ENCODE measurements at places on chromosomes 5 and 9.

GRCh38 chr9:6428940-6429889 is 16.2 kb downstream of the UHRF2 start:
- DNase-seq, result no peak
- no peak overlapping the region for H3K27ac ChIP-seq
- H3K36me3 ChIP-seq, result peaks cover 91% of the 10 kb centered on the region
- H3K4me1 ChIP-seq, result no peaks in the 10 kb centered on the region
- no peak overlapping the region for H3K4me3 ChIP-seq

GRCh38 chr9:95327239-95327865 is 9.8 kb upstream of the FANCC start:
- no peak overlapping the region for H3K4me3 ChIP-seq
- H3K36me3 ChIP-seq, result no peaks in the 10 kb centered on the region
- H3K27me3 ChIP-seq, result no peaks in the 10 kb centered on the region
- H3K4me1 ChIP-seq, result no peaks in the 10 kb centered on the region
- H3K27ac ChIP-seq, result no peak overlapping the region

- peaks cover 2% of the 10 kb centered on the region for H3K4me1 ChIP-seq
- H3K27me3 ChIP-seq, result no peaks in the 10 kb centered on the region
- no peaks in the 10 kb centered on the region for H3K36me3 ChIP-seq
Observed at GRCh38 chr9:33415501-33416038, 13.2 kb upstream of the AQP7 start.

DNA sequence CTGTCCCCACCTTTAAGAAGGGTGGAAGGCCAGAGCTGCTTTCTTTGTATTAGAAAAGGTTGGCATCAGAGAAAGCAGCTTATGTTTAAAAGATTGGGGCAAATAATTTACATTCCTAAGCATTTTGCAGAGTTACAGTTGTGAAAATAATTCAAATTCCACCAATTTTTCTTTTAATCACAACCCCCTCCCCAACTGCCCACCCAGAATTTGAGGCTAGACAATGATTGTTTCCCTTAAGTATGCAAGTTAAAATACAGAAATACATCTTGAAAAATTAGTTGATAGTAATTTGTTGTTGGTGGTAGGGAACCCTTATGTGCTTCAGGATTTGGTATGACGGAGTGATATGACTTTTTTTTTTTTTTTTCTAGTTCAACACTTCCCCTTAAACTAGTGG is 133.0 kb downstream of the ZSWIM6 start:
- no peak overlapping the region for H3K4me3 ChIP-seq
- no peak for DNase-seq
- no peak overlapping the region for H3K27ac ChIP-seq
- no peaks in the 10 kb centered on the region for H3K27me3 ChIP-seq

- no peaks in the 10 kb centered on the region for H3K27me3 ChIP-seq
- peaks cover under 1% of the 10 kb centered on the region for H3K36me3 ChIP-seq
- H3K27ac ChIP-seq, result no peak overlapping the region
- H3K4me1 ChIP-seq, result peaks cover 9% of the 10 kb centered on the region
- H3K4me3 ChIP-seq, result no peak overlapping the region
- no peak for DNase-seq
Observed at GRCh38 chr5:126597156-126597555, 2.1 kb upstream of the ALDH7A1 start.

- H3K4me3 ChIP-seq, result no peak overlapping the region
- peaks cover 2% of the 10 kb centered on the region for H3K4me1 ChIP-seq
- H3K27ac ChIP-seq, result no peak overlapping the region
- H3K27me3 ChIP-seq, result no peaks in the 10 kb centered on the region
- no peak for DNase-seq
Observed at GRCh38 chr5:15354021-15354420, 146.0 kb upstream of the FBXL7 start.

DNA sequence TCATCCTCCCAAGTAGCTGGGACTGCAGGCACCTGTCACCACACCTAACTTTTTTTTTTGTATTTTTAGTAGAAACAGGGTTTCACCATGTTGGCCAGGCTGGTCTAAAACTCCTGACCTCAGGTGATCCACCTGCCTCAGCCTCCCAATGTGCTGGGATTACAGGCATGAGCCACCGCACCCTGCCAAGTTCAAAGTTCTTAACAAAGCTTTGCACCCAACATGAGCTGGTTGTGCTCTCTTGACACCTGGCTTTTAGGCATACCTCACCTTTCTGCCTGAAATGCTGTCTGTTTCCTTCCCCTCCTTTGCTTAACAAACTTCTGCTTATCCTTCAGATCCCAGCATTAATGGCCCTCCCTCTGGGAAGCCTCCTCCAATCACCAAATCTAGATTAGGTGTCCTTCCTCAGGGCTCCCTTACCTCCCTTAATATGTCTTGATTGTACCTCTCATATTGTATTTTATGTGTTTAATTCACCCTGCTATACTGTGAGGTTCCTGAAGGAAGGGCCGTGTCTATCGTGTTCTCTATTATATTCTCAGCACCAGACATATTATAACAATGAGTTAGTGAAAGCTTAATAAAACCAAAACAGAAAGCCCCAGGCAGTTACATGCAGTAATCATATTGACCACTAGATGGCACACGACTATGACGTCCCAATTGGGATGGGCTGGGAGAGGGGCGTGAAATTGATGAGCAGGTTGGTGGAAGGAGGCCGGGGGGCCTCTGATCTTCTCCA is 62.9 kb upstream of the PPARGC1B start:
- H3K27ac ChIP-seq, result no peak overlapping the region
- peaks cover 5% of the 10 kb centered on the region for H3K27me3 ChIP-seq
- no peak overlapping the region for H3K4me3 ChIP-seq
- H3K36me3 ChIP-seq, result no peaks in the 10 kb centered on the region
- DNase-seq, result no peak
- H3K4me1 ChIP-seq, result no peaks in the 10 kb centered on the region

DNA sequence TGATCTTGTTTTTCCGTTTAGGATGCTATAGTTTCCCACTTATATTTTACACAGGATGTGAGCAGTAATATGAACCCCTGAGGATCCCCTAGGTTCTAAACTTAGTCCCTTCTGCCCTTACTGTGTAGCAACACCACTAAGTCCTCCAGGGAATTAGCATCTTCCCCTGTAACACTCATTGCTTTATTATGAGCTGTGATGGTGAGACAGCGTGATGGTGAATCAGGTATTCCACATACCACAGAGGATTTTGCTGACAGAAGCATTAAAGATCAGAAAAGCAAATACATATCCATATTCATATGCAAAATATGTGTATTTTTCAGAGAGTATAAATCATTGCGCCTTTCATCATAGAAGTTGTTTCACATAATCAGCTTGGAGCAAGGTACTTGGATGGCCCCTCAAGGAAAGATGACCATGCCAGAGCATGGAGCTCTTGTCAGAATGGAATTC is 317.0 kb downstream of the ICE1 start:
- H3K36me3 ChIP-seq, result no peaks in the 10 kb centered on the region
- H3K27ac ChIP-seq, result no peak overlapping the region
- no peak for DNase-seq
- no peaks in the 10 kb centered on the region for H3K27me3 ChIP-seq
- H3K4me1 ChIP-seq, result no peaks in the 10 kb centered on the region

GRCh38 chr5:93249651-93250289 is 331.2 kb downstream of the NR2F1-AS1 start:
- no peaks in the 10 kb centered on the region for H3K36me3 ChIP-seq
- H3K27me3 ChIP-seq, result no peaks in the 10 kb centered on the region
- H3K4me1 ChIP-seq, result peaks cover 25% of the 10 kb centered on the region

- H3K27me3 ChIP-seq, result no peaks in the 10 kb centered on the region
- no peak overlapping the region for H3K4me3 ChIP-seq
- DNase-seq, result no peak
- H3K27ac ChIP-seq, result no peak overlapping the region
- H3K36me3 ChIP-seq, result peaks cover 56% of the 10 kb centered on the region
Observed at GRCh38 chr9:105541838-105542237, 16.1 kb upstream of the FKTN start.

- H3K27me3 ChIP-seq, result no peaks in the 10 kb centered on the region
- DNase-seq, result no peak
- no peaks in the 10 kb centered on the region for H3K4me1 ChIP-seq
- H3K27ac ChIP-seq, result no peak overlapping the region
- no peaks in the 10 kb centered on the region for H3K36me3 ChIP-seq
- no peak overlapping the region for H3K4me3 ChIP-seq
Observed at GRCh38 chr9:15206903-15207696, 99.9 kb downstream of the TTC39B start.

GRCh38 chr5:138752341-138752950 is 779 bp upstream of the CTNNA1 start:
- H3K4me1 ChIP-seq, result peaks cover 1% of the 10 kb centered on the region
- H3K27me3 ChIP-seq, result no peaks in the 10 kb centered on the region
- no peak overlapping the region for H3K27ac ChIP-seq
- H3K36me3 ChIP-seq, result peaks cover 28% of the 10 kb centered on the region
- peak overlapping the region; percentile 83 for H3K4me3 ChIP-seq
- peak; percentile 26 for DNase-seq

- H3K27ac ChIP-seq, result no peak overlapping the region
- no peak for DNase-seq
- H3K4me3 ChIP-seq, result no peak overlapping the region
- no peaks in the 10 kb centered on the region for H3K36me3 ChIP-seq
Observed at GRCh38 chr5:78845470-78845869, 139.6 kb downstream of the ARSB start.

DNA sequence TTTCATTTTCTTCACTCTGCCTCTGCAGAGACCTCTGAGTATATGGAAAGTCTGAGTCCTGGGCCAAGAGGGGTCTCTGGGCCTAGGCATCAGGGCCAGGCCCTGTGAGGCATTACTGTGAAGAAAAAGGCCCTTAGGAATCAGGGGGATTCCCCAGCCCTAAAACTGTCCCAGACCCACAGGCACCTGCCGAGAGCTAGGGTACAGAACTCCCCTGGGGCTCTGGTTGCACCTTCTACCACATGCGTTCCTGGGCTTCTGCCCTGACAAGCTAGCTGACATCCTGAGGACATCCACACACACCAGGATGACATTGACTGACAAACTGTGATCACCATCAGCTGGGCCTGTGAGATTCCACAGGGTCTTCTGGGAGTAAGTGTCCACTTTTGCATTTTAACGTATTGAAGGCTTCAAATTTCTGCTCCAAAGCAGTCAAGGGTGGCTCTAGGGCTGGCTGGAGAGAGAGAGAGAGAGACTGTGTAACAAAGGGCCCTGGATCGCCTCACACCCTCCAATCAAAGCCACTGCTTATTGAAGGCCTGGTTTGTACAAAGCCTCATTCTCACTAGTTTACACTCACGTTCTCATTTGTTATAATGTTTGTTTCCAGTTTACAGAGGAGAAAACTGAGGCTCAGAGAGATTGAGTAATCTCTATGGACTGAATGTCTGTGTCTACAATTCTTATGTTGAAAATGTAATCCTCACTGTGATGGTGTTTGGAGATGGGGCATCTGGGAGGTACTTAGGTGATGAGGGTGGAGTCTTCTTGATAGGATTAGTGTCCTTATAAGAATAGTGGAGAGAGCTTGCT is 45.1 kb downstream of the TGFBI start:
- H3K4me1 ChIP-seq, result peaks cover 2% of the 10 kb centered on the region
- H3K36me3 ChIP-seq, result no peaks in the 10 kb centered on the region
- H3K4me3 ChIP-seq, result no peak overlapping the region
- H3K27ac ChIP-seq, result no peak overlapping the region
- no peaks in the 10 kb centered on the region for H3K27me3 ChIP-seq
- no peak for DNase-seq

GRCh38 chr5:95087816-95088317 is 197.0 kb downstream of the MCTP1 start:
- H3K4me3 ChIP-seq, result no peak overlapping the region
- H3K4me1 ChIP-seq, result no peaks in the 10 kb centered on the region
- H3K27me3 ChIP-seq, result no peaks in the 10 kb centered on the region
- no peaks in the 10 kb centered on the region for H3K36me3 ChIP-seq

- H3K4me3 ChIP-seq, result no peak overlapping the region
- H3K27ac ChIP-seq, result no peak overlapping the region
- DNase-seq, result no peak
- H3K27me3 ChIP-seq, result peaks cover 44% of the 10 kb centered on the region
- peaks cover 8% of the 10 kb centered on the region for H3K4me1 ChIP-seq
- no peaks in the 10 kb centered on the region for H3K36me3 ChIP-seq
Observed at GRCh38 chr9:109781541-109782197, 1.7 kb downstream of the PALM2AKAP2 start.

GRCh38 chr9:76521906-76522305 is 62.9 kb downstream of the GCNT1 start:
- no peak overlapping the region for H3K27ac ChIP-seq
- no peak for DNase-seq
- H3K27me3 ChIP-seq, result no peaks in the 10 kb centered on the region
- no peaks in the 10 kb centered on the region for H3K4me1 ChIP-seq
- no peak overlapping the region for H3K4me3 ChIP-seq
- H3K36me3 ChIP-seq, result no peaks in the 10 kb centered on the region

GRCh38 chr5:165108809-165109208 is 1603.4 kb downstream of the MAT2B start:
- no peak for DNase-seq
- no peak overlapping the region for H3K27ac ChIP-seq
- no peaks in the 10 kb centered on the region for H3K27me3 ChIP-seq
- H3K4me1 ChIP-seq, result no peaks in the 10 kb centered on the region
- H3K36me3 ChIP-seq, result no peaks in the 10 kb centered on the region

- no peaks in the 10 kb centered on the region for H3K27me3 ChIP-seq
- no peaks in the 10 kb centered on the region for H3K4me1 ChIP-seq
- no peaks in the 10 kb centered on the region for H3K36me3 ChIP-seq
Observed at GRCh38 chr9:18699764-18700163, 225.8 kb downstream of the ADAMTSL1 start.

Data from neuronal stem cell (in vitro differentiated cells).